ENCODE measurements at places on chromosomes 1 and 21. TPM values are rescaled to one million over a fixed set of nuclear protein-coding genes. Genes with fewer than 3 reads are reported as not detected.

USF1 gene
- 46.5 TPM for total RNA-seq

NBPF4 gene
- not detected for total RNA-seq

RGS1 gene
- 5.1 TPM for total RNA-seq

ZNF593OS gene
- not detected for total RNA-seq

MFAP2 gene
- not detected for total RNA-seq

DRAM2 gene
- total RNA-seq = 26.5 TPM

C1orf141 gene
- total RNA-seq = not detected

DNA sequence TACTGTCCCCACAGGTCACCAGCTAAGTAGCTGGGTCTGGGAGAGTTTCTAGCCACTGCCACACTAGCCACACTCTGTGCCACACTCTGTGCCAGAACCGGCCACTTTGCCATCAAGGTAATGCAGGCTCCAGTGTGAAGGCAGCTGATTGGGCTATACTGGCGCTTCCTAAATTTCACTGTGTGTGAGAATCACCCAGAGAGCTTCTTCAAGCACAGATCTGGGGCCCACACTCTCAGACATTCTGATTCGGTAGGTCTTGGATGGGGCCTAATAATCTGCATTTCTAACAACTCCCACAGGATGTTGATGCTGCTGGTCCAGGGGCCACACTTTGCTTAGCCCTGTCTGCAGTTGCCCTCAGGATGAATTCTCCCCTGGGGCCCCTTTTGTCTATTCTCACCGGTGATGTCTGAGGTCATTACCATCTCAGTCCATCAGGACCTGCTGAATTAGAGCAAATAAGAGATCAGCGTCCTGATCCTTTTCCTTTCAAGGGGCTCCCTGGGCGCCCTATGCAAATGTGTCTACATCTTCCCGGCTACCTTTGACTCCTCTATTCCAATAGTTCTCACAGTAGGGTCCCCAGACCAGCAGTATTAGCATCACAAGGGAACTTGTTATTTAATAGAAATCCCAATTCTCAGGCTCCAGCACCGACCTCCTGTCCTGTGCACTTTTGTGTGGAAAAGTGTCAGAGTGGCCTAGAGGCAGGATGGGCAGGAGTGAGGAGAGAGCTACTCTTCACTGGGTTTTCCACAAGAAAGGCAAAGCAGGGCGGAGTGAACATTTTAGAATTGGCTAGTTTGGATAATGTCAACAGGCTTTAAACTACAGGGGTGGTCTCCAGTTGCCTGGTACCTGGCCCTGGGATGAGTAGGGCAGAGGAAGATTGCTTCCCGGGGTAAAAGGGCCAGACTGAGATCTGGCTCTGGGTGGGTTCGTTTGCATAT is 24.7 kb upstream of the LRRN2 start:
- no peak for DNase-seq

DNA sequence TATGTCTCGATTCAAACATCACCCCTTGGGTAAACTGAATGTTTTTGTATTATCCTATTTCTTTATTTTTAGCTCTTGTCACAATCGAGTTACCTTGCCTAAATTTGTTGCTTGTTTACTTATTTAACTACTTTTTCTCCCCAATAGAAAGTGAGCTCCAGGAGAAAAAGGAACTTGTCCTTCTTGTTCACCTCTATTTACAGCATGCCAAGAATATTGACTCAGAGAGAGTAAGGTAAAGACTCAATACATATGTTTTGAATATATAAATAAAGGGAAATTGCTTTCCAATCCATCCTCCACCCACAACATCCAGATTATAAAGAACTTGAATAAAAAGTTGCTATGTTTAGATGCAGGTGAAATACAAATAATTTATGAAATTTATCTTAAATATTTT is 107.3 kb upstream of the PDC start:
- DNase-seq = no peak

DNA sequence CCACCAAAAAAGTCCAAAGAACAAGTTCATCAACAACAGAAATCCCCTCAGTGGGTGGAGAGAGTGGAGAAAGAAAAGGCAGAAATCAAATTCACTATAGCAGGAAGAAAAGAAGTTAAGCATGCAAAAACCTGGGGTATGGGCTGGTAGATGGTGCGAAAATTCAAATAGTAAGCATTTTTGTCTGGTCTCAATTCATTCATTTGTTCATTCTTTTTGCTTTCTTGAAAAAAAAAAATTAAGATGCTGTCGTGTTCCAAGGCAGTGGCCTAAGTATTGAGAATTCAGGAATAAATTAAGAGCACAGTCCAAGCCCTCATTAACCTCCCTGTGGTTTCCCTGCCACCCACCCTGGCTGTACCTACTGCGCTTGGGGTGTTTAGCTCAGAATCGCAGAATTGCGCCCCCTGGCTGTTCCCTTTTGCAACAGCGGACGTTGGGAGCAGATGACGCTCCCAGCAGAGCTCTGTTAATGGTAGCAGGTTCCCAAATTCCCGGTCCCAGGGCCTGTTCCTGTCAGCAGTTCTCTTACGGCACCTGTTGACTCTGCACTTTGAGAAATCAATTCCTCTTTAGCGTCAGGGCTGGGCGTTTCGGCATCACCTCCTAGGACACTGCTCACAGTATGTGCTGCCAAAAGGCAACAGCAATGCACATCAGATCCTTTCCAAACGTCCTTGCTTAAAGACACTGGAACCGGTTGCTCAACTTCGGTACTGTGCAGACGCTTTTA is 34.0 kb upstream of the SSX2IP start:
- peak; percentile 80 for DNase-seq

GRCh38 chr1:233045588-233045987 is 95.2 kb downstream of the NTPCR start:
- peak; percentile 32 for DNase-seq

DNA sequence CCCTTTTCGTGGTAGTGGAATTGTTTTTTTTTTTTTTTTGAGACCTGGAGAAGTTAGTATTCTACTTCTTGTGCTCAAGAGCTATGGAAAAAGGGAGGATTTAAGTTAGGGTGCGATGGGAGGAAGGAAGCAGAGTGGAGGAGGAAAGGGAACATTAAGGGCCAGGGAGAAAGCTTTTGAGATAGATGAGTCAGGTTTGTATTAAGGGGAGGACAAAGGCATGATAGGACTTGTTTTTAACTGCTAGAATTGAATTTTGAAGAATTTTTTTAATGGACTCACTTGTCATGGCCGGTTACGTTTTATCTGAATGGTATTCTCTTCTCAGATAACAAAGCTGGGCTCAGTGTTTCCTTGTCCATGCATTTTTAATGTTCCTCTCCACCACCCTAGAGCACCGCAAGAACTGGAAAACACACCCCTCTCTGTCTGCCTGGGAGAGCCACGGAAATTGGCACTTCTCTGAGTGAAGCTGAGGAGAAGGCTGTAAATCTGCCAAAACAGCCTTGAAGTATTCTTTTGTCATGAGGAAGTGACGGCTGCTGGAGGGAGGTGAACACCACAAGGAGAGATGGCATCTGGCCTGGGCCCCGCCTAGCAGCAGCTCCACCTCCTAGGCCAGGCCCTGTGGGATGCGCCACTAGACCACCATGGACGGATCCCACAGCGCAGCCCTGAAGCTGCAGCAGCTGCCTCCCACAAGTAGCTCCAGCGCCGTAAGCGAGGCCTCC is 3.5 kb downstream of the NIPAL3 start:
- peak; percentile 62 for DNase-seq

GRCh38 chr1:225995919-225996864 is 3.0 kb downstream of the SDE2 start:
- DNase-seq = no peak

DNA sequence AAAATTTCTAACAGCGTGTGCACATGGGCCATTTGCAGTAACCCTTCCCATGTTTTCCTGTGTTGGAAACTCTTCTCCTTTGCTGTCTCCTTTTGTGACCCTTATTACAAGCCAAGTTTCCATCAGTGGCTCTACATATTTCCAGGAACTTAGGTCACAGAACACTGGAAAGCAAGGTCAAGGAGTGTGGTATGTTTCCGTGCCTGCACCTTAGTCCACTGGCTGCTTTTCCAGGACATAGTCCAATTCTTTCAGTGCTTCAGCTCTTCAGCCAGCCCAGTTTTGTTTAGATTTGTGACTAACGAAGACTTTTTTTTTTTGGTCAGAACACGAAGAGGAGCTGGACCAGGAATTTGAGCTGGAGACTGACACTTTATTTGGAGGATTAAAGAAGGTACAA is 33.8 kb downstream of the HHAT start:
- no peak for DNase-seq

GRCh38 chr1:21543598-21543997 is 34.4 kb downstream of the ALPL start:
- no peak for DNase-seq

GRCh38 chr1:2492091-2492490 is 16.0 kb downstream of the PLCH2 start:
- no peak for DNase-seq

GRCh38 chr1:1083416-1084371 is 9.6 kb upstream of the RNF223 start:
- no peak for DNase-seq

- DNase-seq = no peak
Observed at GRCh38 chr21:40356644-40357043, 489.4 kb downstream of the PCP4 start.

DNA sequence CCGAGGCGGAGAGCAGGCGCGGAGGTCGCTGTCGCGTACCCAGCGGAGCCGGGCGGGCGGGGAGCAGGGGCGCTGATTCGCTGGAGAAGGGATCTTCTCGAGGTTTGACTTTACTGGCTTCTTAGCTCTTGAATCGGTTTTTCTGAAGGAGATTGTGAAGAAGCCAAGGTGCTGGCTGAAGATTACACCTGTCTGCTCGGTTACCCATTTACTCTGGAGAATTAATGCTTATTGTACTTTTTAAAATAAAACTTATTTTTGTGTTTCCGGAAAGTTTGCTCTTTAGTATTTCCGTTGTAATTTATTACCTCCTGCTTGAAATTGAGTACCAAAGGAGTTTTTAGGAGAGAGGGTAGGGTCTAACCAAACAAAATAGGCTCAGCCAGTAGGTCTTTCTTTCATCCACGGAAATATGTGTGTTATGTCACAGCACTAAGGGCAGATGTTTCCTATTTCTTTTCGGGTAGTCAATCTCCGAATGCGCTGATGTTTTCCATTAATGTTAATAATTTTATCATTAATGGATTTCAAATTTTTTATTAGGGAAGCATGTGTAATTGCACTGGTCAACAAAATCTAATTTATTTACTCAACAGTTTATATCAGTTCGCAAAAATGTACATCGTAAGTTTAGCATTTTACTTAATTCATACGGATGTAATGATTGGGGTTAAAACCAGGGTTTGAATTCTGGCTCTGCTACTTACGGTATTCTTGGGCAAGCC is 510 bp upstream of the GNG5 start:
- no peak for DNase-seq

DNA sequence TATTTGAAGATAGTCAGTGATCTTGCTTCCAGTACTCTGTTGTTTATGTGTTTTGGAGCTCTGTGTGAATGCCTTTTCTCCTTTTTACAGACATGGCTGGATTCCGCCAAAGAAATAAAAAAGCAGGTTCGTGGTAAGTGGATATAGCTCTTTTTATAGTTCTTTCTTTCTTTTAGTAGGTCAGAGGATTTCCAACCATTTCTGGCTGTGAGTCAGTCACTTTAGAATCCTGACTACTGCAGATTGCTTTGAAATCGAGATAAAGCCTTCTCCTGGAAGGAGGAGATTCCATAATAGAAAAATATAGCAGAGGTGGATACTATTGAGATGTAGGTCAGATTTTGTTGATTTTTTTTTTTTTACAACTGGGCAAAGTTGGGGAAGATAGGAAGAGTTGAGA is 97.4 kb downstream of the EPB41 start:
- no peak for DNase-seq

DNA sequence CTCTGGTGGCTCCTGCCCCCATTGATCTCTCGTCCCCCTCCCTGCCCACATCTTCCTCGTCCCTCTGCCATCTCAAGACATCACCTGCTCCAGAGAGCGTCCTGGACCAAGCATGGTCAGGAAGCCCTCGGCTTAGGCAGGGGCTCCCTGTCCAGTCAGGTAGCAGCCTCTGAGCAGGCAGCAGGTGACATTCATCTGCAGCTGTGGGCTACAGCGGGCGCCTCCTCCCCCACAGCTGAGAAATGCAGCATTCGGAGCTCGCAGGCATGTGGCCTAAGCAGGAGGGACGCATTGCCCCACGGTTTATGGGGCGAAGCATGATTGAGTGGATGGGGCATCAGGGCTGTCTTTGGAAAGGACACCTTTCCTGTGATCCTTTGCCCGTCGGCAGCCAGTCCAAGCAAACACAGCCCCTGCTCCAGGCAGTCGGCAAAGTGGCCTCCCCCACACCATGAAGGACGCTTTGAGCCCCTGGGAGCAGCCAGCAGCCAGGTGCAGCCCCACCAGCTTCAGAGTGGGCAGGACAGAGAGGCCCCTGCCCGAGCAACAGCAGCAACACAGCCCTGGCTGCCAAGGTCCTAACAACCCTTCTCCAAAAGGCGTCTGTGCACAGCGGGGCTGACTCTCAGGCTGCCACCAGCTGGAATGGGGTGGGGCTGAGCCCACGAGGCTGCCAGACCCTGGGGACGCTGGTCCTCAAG is 234.1 kb upstream of the VAMP3 start:
- no peak for DNase-seq

DNA sequence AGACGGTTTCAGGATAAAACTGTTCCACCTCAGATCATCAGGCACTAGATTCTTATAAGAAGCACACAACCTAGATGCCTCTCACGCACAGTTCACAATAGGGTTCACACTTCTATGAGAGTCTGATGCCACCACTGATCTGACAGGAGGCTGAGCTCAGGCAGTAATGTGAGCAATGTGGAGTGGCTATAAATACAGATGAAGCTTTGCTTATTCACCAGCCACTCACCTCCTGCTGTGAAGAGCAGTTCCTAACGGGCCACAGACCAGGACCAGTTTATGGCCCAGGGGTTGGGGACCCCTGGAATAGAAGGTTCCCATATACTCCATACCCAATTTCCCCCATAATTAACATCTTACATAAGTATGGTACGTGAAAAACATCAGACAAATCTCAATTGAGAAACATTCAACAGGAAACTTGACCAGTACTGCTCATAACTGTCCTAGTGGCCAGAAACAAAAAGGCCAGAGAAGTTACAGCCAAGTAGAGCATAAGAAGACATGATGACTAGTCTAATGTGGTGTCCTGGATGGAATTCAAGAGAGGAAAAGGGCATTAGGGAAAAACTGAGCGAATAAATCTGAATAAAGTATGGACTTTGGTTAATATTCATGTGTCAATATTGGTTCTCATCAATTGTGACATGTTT is 24.7 kb upstream of the IGSF5 start:
- DNase-seq = no peak

GRCh38 chr1:1306661-1307260 is 969 bp downstream of the ACAP3 start:
- peak; percentile 71 for DNase-seq

DNA sequence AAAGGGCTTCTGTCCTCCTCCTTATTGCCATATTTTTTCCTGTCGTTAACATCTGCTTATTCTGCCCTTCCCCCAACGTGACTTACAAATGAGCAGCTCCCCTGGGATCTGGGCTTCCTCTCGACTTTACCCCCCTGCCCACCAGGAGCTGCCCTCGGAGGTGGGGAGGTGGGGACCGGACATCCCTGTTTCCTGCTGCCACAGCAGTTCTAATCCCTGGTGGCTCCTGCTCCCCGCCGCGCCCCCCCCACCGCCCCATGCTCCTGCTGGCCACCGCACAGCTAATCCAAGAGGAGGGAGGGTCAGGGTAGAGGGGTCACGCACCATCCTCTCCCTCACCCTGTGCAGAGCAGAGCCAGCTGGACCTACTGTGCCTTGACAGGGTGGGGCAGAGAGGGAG is 4.4 kb upstream of the SLC27A3 start:
- no peak for DNase-seq

All from activated CD4-positive, alpha-beta T cell treated with anti-CD3 and anti-CD28 coated beads, Interleukin-2, amount 10 ng/mL, durations not matched to agents 24 days and 14 days (primary cell).